AG08395 (cell line): ENCODE measurements at places on chromosomes 4 and X.
A peak's percentile ranks its signal among the peaks of the same experiment; 100 is the strongest.

DNA sequence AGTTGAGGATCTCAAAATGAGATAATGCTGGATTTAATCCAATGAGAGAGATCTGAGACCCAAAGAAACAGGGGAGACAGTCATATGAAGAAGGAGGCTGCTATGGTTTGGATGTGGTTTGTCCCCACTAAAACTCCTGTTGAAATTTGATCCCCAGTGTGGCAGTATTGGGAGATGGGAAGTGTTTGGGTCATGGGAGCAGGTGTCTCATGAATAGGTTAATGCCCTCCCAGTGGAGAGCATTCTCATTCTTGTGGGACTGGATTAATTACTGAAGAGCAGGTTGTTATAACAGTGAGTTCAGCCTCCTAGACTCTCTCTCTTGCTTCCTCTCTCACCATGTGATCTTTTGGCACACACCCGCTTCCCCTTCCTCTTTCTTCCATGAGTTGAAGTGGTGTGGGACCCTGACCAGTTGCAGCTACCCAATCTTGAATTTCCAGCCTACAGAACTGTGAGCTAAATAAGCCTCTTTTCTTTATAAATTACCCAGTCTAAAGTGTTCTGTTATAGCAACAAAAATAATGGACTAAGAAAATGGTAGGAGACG is 70.3 kb downstream of the PPEF2 start:
- no peak for DNase-seq

GRCh38 chr4:186557486-186557885 is 2.1 kb upstream of the MTNR1A start:
- peak; percentile 60 for DNase-seq

- no peak for DNase-seq
These were observed 255.3 kb upstream of the NRK start for GRCh38 chrX:105567082-105567481.

- DNase-seq = no peak
These were observed 4.4 kb downstream of the SLITRK2 start for GRCh38 chrX:145821898-145822571.

- no peak for DNase-seq
These were observed 224.1 kb upstream of the FGF16 start for GRCh38 chrX:77223046-77223445.

GRCh38 chrX:15903186-15903681 is 48.6 kb upstream of the AP1S2 start:
- DNase-seq = no peak

GRCh38 chrX:155881158-155881993 is at the start of gene VAMP7:
VAMP7 (plus strand) TSS chrX:155881345; CDS start chrX:155889467, 8,122 bp downstream.
- peak; percentile 77 for DNase-seq

DNA sequence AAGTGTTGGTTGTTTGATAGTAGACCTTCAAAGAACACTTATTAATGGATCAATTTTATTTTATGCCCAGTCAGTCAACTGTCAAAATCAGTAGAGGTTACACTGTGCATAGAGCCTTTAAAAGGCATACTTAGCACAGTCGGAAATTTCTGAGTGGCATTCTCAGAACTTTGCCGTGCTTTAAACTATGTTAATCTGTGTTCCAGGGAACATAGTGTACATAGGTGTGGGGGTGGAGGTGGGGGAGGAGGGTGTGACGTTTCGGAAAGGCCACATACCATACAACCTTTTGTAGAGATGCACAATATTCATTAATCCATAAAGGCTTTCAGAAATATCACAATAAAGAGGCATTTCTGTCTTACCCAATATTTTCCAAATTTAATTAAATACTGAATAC is 75.8 kb downstream of the RS1 start:
- no peak for DNase-seq

- DNase-seq = no peak
These were observed 91.4 kb downstream of the ANXA3 start for GRCh38 chr4:78642934-78643333.

- DNase-seq = no peak
These were observed 15.8 kb downstream of the ATXN3L start for GRCh38 chrX:13304052-13304451.

DNA sequence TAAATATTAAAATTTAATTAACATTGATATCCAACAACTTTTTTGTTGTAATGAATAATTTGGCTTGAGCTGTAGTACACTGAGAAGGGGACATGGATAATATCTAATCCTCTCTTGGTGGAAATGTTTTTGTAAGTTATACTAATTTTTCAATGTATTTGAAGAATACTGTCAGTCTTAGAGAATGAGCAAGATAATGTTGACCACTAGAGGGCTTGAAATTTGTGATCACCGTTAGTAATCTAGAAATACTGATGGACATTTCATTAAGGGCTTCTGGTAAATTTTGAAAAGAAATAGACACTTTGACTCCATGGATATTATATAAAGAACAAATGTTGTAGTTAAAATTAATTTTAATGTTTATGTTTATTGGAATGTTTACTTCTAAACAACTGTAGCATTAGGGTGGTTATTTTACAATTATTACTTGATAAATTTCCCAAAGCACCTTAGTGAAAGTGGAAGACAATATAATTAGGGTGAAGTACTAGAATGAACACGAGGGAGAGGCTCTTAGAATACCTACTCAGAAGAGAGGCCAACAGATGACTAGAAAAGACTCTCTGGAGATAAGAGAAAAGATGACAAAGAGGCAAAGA is 20.0 kb upstream of the CAMK2D start:
- peak; percentile 14 for DNase-seq

GRCh38 chrX:11351375-11352295 is 58.4 kb downstream of the AMELX start:
- peak; percentile 57 for DNase-seq

DNA sequence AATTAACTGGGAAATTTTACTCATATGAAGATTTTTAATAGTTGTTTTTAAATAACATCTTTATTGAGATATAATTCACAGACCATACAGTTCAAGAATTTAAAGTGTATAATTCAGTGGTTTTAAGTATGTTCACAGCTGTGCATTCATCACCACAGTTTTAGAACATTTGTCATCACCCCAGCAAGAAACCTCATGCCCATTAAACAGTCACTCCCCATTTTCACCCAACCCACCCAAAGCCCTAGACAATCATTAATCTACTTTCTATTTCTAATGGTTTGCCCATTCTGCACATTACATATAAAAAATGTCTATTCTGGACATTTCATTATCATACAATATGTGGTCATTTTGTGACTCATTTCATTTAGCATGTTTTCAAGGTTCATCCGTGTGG is 2.8 kb downstream of the UPRT start:
- DNase-seq = no peak

DNA sequence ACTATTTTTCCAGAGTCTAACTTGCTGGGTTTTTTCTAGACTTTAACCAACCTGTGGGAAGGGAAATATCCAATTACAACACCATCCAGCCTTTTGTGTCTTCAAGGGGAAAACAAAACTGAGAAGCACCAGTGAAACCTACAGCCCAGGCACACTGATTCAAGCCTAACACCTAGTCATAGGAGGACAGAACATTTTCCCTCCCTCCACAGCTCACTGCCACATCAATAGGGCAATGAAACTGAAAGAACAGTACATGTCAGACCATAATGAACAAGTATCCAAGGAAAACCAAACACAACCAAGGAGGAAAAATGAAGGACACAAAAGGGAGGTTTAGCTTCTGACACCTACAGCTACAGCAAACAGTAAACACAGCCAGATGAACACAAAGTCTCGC is 17.6 kb downstream of the MAGEA8 start:
- no peak for DNase-seq

DNA sequence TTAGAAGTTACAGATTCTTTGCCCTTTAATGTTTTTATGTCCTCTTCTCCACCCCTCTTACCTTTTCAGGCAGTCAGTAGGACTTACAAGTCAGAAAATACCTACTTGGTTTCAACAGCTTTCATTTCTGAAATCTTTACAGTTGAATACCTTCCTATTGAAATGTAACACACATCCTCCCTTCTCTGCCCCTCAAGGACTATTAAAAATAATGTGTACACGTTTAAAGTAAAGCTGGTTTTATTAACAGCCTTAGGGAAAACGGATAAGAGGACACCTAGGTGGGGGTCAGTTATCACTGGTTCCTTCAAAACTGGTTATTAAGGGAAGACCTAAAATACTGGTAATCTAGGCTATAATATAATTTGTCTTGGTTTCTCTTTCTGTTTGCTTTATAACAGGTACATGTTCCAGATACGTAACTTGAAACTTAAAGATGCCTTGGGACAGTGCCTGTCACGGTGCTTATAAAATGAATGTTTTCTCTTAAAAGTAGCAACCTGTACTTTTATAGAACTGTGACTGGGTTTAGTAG is 1.8 kb downstream of the CCSER1 start:
- DNase-seq = no peak
